ENCODE measurements at places on chromosomes 6 and 20.

- no peak for DNase-seq
These were observed 76.6 kb upstream of the HSF2 start for GRCh38 chr6:122322824-122323223.

DNA sequence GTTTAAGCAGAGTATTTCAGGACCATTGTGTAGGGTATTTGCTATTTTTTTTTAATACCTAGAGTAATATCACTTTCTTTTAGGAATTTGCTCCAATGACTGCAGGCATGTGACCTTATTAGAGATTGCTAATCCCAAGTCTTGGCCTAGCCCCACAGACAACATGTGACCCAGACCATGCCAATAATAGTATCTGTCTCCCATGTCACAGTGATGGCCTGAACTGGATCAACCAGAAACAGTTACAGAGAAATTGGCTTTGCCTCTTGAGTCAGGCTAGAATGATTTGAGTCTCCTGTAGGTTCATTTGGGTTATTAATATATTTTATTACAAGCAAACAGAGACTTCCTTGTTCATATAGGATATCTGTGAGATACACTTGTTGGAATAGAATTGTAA is 116.8 kb downstream of the DNAH8 start:
- no peak for DNase-seq

- no peak for DNase-seq
These were observed 287.4 kb downstream of the EYA4 start for GRCh38 chr6:133528566-133528965.

DNA sequence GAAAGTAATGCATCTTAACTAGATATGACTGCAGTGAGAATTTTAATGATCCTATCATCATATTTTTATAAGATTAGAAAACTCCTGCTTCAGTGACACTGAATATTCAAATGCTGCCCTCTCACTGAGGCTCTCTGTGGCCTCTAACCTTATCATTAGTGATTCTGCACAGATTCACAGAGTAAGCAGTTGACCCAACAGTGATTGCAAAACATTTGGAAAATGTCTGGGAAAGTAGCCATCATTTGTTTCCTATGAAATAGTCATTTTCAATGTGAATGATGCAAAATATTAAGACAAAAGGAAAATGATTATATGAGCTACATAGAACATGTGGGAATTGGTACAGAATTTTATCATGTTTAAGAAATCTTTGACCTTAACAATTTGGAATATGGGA is 210.3 kb downstream of the TBX18 start:
- no peak for DNase-seq
